ENCODE measurements at places on chromosomes 1 and 21. TPM values are rescaled to one million over a fixed set of nuclear protein-coding genes. Genes with fewer than 3 reads are reported as not detected.

- no peak for DNase-seq
Observed at GRCh38 chr1:227219715-227220292, 98.5 kb downstream of the CDC42BPA start.

GRCh38 chr21:45376459-45377324, 28.3 kb upstream of the COL18A1 start:
- DNase-seq = peak; percentile 84

DNA sequence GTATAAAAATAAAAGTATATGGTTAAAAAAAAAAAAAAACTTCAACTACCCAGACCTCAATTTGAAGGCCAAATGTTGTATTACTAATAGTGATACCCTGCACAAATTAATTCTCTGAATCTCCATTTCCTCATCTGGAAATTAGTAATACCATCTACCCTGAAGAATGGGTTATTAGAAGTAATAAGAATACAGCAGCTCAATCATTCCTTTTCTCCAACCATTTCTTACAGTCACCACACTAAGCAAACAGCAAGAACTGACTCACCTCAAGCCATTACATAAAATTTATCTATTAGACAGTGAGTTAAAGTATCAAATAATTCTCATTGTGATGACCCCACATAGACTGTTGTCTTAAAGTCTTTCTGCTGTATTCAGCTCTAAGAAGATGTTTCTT, 39.6 kb downstream of the RERE start:
- no peak for DNase-seq

DNA sequence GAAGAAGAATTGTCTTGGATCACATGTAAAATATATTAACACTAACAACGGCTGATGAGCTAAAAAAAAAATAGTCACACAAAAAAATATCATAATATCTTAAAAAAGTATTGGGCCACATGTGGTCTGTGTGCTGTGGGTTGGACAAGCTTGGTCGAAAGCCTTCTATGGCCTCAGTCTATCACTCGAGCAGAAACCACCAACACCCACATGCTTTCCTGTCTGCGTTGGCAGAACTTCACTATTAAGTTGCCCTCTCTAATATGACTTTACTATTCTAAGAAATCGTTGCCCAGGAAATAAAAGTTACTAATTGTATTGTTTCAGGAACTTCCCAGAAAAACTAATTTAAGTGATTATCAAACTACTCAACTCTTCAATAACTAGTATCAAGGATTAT, 28.2 kb upstream of the ETS2 start:
- DNase-seq = peak; percentile 13

DNA sequence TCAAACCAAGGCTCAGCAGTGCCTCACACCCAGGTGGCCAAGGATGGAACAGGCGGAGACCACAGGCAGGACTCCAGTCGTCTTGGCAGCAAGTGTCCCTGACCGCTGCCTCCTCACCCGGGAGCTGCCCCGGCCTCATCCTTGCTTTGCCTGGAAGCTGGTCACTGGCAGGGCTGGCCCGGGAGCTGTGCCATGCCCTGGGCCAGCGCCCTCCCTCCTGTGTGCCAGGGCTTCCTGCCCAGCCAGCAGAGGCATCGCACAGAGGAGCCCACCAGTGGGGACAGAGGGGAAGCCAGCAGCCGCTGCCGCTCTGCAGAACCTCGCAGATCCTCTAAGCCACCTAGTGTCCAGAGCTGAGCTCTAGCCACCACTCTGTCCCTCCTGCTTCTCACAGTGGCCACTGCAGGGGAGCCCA, 7.8 kb downstream of the CASZ1 start:
- no peak for DNase-seq

GRCh38 chr1:100239961-100240360, 9.7 kb downstream of the DBT start:
- no peak for DNase-seq

GRCh38 chr1:198656500-198656932, 17.7 kb downstream of the PTPRC start:
- DNase-seq = no peak

DNA sequence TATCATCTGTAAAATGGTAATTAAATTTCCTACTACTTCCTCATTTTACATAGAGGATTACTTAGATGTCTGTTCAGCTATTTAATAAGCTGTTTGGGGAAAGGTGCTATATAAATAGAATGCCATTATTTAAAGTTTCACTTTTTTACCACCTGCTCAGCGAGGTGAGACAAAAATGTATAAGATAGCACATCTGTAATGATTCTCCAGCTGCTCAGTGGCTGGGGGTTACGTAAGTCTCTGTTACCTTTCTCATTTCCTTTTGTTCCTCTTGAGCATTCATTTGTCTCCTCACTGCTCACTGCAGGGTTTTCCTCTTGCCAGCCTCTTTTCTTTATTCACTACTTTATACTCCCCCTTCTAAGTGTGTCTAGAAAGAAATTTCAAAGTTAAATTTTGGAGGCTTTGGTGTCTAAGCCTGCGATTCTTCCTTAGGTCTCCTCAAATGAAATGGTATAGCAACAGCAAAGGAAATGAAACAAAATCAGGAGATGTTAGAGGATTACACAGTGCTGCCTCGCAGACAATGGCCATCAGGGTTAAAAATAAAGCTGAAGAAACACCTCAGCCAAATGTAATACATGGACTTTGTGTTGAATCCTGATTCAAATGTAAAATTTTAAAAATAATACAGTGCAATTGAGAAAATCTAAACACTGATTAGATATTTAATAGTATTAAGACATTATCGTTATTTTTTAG, 6.8 kb downstream of the RGS8 start:
- DNase-seq = no peak

DNA sequence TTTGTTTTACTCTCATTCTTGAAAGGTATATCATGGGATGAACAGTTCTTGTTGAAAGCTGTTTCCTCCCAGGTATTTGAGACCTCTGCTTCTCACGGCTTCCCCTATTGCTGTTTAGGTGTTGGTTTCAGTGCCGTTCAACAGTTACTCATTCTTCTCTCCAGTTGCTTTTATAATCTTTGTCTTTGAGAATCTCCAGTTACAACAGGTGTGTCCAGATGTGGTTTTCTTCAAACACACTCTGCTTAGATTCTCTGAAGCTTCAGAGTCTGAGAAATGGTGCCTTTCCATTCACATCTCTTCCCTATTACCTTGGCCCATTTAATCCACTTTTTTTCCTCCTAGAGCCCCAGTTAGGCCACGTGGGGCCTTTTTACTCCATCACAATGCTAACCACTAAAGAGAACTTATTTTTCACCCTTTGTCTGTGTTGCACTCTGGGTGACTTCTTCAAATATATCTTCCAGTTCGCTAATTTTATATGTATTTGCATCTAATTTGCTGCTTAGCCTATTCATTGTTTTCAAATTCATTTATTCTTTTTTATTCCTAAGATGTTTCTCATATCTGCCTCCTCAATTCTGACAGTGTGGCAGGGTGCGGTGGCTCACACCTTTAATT, 46.7 kb upstream of the SLC19A1 start:
- DNase-seq = no peak

The ZNF281 gene
- 3.4 TPM for total RNA-seq

The COL6A2 gene
- total RNA-seq = 543 TPM

The CD1E gene
- 5.3 TPM for total RNA-seq

All from lower leg skin (tissue), 4 donors.